Colonic mucosa (tissue), 4 donors: ENCODE measurements at places on chromosomes 3 and 15.

DNA sequence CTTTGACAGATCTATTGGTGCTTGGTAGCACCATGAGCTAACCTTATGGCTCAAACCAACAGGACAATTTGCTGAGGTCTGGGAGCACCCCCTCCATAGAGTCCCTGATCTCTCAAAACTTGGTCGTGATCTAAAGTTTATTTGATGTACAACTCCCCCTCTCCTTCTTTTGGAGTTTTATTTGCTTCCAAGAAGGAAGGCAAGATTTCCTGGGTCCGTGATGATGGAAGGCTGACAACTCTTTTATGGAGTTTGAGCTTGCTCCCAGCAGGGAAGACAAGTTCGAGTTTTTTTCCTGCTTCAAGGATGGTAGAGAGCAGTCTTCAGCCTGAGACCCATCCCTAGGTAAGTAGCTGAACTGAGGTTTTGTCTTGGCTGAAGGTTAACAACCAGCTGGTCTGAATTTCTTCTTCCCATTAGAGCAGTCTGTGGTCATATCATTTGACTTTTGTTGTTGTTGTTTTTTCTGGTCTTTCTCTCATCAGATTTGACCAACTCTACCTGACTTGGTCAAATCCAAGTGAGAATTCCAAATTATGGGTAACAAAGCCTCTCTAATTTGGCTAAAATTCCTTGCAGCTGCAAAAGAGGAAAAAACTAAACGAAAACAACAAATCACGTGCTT, 2.8 kb upstream of the MUC20 start:
- DNase-seq = no peak

DNA sequence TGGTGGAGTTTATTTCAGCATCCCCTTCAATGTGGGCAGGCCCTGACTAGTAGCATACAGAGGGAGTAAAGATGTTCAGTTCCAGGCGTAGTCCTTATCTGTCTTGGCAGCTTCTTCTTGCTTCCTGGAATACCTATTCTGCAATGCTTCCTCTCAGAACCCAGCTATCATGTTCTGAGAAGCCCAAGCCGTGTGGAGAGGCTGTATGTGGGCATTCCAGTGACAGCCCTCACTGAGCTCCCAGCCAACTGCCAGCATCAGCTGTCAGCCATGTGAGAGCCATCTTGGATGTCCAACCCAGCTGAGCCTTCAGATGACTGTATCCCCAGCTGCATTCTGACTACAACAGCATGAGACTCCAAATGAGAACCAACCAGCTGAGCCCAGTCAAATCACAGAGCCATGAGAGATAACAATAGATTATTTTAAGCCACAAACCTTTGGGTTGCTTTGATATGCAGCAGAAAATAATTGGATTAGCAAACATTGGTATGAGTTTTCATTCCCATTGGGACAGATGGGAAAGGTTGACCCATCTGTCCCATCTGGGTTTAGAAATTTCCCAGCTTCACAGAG, 8.4 kb upstream of the CMTM7 start:
- no peak for DNase-seq

DNA sequence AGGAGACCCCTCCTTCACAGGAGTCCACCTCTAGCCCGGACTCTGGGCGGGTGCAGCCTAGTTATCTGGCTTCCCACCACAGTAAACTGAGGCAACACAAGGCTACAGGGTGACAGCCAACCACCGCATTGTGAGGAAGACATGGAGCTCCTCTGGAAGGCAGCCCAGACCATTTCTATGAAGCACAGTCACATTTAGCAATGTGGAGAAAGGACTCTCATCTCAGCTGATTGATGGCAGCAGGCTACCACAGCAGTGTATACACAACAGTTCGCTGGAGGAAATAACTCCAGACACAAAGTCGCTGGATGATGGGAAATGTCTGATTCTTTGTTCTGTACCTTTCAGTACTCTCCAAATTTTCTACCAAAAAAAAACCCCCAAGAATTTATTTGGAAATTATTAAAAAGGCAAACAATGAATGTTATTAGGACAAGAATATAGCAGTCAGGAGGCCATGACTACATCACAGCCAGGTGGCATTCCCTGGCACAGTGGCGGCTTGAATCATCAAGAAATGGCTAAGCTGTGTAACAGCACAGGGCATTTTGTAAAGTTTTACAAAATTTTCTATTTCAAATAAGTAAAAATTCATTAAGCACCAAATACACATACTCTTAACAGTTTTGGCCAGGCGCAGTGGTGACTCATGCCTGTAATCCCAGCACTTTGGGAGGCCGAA, 40.1 kb downstream of the FAN1 start:
- no peak for DNase-seq

GRCh38 chr3:52415800-52416199, 29.1 kb downstream of the SEMA3G start:
- DNase-seq = no peak

- no peak for DNase-seq
These were observed 61.8 kb downstream of the OXNAD1 start for GRCh38 chr3:16326724-16327349.

- DNase-seq = no peak
These were observed 6.1 kb downstream of the GMPS start for GRCh38 chr3:155876503-155876902.

DNA sequence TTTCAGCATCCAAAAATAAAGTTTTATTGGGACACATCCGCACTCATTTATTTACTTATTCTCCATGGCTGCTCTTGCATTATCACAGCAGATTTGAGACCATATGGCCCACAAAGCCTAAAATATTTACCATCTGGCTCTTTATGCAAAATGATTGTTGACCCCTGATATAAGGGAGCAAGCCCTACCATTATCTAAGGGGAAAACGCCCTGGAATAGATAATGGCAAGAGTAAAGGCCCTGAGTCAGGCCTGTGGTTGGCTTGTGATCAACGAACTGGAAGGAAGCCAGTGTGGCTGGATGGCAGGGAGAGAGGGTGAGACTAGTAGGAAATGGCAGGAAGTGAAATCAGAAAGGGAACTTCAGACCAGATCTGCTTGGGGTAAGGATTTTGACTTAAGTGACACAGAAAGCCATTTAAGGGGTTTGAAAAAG, 24.6 kb upstream of the DMXL2 start:
- DNase-seq = peak; percentile 75

- no peak for DNase-seq
These were observed 24.1 kb upstream of the GP9 start for GRCh38 chr3:129036222-129037092.

- DNase-seq = no peak
These were observed 22.4 kb downstream of the CHD2 start for GRCh38 chr15:92922418-92923002.

DNA sequence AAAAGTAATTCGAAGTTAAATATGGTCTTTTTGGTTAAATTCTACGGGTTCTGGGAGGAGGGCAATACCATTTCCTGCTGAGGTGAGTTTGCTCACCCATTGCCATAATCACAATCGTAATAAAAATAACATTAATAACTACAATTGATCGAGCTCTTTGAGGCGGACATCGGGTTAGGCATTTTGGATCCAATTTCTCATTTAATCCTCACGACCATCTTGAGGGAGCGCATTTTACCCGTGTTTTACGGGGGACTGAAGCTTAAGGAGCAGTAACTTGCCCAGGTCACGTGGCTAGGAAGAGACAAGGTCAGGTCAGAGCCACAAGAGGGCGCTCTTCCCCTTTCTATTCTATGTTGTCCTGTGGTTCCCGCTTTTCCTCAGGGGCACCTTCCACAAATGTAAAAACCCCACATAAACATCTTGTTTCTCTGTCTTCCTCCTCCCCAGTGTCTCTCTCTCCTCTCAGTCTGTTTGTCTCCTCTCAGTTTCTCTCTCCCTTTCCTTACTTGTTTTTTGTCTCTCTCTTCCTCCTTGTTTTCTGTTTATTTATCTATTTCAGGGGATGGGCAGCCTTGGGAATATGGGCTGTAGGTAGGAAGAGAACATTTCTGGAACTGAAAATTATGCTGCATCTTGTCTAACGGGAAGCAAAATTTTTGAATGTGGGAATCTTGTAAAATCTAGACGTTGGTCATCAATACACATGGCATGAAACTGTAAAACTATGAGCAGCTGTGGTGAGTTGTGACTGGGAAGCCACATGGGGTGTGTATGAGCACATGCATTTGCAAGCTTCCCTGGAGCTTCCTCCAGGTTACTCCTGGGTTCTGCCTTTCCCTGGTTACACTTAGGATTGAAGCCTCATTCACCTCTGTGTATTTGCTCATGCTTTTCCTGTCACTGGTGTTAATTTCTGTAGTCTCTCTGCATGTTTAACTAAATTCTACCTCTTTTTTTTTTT, 71.0 kb downstream of the SQOR start:
- peak; percentile 87 for DNase-seq

DNA sequence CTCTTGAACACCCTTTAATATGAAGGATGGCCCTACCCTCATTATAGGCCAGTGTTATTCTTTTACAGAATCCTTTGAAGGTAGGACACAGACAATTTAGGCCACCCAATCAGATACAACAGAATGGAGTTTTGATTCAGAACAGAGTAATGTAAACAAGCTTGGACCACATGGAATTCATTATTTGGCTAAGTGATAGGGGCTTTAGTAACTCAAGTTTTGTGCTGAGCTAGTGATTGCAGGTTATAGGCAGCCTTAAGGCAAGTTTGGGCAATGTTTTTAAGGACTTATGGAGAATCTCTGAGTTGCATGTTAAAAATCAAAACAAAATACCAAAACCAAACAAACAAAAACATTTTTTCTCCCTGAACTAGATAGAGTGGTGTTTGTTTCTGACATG, 312.1 kb upstream of the ROBO1 start:
- DNase-seq = no peak

GRCh38 chr3:115784739-115785536, 161.6 kb downstream of the GAP43 start:
- no peak for DNase-seq

GRCh38 chr3:122687298-122687697, 6.7 kb downstream of the PARP14 start:
- no peak for DNase-seq

GRCh38 chr15:83665480-83665879, 11.6 kb downstream of the ADAMTSL3 start:
- no peak for DNase-seq

- DNase-seq = no peak
These were observed 247.9 kb downstream of the ZMAT3 start for GRCh38 chr3:178823591-178824246.

DNA sequence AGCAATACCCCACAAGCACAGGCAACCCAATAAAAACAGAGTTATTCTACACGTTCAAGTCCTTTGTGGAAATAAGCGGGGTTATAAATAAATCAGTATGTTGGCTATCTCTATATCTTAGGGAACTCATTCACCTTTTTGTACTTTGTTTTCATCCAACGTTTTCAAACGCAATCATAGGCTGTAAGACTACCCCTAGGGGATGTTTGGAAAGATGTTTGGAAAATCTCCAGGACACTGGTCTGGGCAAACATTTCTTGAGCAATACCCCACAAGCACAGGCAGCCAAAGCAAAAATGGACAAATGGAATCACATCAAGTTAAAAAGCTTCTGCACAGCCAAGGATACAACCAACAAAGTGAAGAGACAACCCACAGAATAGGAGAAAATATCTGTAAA, 70.1 kb downstream of the CLDN11 start:
- no peak for DNase-seq

GRCh38 chr15:57425842-57426241, 49.5 kb downstream of the CGNL1 start:
- no peak for DNase-seq

- DNase-seq = peak; percentile 11
These were observed 31.3 kb downstream of the CCDC13 start for GRCh38 chr3:42741796-42742195.

GRCh38 chr3:51984269-51984647, 923 bp downstream of the ACY1 start:
- DNase-seq = no peak

DNA sequence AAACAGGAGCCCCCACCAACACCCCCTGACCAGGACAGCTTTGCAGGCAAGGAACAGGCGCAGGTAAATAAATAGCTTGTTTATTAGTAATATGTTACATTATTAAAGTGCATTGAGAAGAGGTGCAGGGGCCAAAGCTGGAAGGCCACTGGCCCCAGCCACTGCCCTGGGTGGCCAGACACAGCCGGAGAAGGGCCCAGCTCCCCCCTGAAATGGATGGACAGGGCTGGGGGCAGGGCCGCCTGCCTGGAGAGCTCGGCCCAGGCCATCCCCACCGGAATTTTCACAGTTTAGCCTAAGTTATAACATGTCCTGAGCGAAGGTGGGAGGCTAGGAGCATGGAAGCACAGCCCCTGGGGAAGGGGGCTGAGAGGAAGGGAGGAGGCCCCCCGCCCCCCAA, 24.5 kb downstream of the SEMA7A start:
- no peak for DNase-seq

DNA sequence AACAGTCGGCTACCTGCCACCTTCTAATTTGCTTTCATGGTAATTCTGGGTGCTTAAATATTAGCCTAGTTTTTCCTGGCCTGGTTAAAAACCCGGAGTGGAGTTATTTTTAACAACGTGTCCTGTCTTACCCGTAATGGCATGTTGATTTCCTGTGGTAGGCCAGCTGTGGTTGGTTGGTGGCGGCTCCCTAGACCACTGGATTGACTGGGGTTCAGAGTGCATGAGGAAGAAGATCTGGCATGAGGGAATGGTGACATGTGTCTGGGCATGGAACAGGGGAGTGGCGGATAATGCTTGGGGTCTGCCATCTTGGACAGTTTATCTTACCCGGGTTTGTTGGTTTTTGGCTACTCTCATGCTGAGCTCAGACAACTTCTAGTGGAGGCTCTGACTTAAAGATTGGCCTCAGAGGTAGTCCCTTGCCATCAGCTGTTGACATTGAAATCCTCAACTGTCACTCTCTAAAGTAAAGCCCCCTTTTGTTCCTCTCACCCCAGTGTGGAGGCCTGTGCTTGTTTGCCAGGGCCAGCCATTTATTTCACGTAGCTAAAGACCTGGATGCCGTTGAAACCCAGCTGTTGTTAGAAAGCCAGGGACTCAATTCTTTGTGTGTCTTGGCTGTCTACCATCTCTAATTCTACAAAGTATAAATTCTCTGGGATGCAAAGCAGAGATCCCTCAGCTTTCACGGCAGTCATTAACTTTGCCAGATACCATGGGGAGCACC, 81.6 kb downstream of the DNASE1L3 start:
- no peak for DNase-seq

- no peak for DNase-seq
These were observed 49.6 kb upstream of the ICE2 start for GRCh38 chr15:60528530-60528929.
